ENCODE measurements at places on chromosomes 12 and 14.

DNA sequence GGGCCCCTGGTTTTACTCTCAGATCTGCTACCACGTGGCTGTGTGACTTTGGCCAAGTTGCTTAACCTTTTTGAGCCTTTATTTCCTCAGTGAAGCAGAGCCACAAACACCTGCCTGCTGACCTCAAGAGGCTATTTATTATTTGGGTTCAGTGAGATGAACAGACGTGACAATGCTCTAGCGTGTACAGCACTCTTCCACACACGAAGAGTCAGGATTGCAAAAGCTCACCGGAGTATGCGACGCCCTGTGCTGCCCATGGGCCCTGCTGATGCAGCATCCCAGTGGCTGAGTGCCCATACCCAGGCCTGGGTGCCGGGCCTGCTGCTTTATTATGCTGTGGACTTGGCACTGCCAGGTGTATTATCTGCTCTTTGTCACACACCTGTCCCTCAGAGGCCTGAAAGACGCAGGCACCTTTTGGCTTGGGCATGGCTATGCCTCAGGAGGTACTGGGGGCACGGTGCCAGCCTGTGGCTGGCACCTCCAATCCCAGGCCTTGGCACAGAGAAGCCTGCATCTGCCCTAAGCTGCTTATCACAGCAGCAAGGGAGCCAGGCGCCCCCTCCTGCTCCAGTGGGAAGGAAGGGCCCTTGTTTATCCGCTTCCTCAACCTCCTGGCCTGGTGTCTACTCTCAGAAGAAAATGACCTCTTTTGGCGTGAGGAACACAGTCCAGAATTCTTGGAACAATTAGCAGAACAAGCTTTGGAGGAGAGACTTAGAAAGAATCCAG lies 22.3 kb upstream of the TC2N start:
- DNase-seq, result no peak

DNA sequence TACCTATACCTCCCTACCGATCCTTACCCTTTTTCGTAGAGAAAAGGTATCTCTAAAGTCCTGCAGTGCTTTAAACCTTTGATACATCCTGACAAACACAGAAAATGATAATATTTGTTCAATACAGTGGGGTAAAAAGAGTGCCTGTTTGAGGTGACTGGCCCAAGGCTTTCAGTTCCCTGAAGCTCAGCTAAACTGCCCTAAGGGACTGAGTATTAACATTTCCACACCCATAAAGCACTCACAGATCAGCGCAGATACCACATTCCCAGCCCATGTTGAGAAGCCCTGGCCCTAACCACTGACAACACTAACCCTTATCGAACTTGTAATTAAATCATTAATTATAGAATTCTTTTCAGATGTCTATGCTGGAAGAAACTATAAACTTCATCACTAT lies 108.7 kb downstream of the DIP2B start:
- DNase-seq, result no peak

DNA sequence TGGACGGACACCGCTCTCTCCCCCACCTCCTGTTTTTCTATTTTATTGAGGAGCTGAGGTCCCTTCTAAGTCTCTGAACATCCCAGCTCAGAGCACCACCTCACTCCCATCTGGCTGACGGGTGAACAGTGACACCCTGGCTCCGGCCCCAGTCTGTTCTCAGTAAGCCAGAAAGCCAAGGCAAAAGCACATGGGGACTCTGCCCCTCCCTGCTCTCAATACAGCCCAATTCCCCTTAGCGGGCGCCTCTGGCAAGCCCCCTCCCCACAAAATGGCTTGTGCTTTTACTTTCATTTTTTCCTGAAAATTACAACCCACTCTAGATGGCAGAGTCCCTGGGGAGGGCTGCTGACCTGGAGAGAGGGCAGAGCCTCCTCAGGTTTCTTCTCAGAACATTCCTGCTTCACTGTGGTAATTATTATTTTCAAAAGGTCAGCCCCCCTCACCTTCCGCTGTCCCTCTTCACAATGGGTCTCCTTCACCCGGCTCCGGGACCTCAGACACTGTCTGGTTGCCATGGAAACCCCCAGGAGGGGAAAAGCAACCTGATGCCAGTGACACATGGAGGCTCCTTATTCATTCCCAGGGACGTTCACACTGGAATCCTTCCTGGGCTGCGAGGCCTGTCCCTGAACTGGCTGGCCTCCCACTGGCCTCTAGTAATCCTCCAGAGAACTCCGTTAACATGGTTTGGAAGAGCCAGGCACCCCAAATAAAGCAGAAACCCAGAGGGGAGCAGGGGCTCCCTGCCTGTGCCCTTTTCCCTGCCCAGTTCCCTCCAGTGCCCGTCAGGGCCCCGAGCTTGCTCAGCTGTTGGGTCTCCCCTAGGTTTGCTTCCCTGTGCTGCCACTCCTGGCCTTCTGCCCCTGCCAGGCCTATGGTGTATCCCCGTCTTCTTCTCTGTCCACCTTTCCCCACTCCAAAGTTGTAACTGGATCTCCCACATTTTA lies 15.9 kb downstream of the COL2A1 start:
- no peak for DNase-seq

DNA sequence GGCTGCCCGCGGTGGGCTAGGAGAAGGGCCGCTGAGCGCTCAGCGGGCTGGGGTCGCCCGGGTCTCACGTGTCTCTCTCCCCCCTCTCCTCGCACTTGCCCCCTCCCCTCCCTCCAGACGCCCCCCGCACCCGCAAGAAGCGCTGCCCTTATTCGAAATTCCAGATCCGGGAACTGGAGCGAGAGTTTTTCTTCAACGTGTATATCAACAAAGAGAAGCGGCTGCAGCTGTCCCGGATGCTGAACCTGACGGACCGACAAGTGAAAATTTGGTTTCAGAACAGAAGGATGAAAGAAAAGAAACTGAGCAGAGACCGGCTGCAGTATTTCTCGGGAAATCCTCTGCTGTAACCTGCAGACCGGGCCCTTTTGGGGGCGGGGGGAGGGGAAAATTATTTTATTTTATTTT lies 314 bp upstream of the HOTAIR start:
- no peak for DNase-seq

GRCh38 chr12:130839770-130840404 lies 837 bp upstream of the STX2 start:
- DNase-seq, result no peak

GRCh38 chr14:33676135-33676566 lies 274.7 kb downstream of the EGLN3 start:
- DNase-seq, result peak; percentile 46

GRCh38 chr12:45728630-45729232 lies 775 bp upstream of the ARID2 start:
- peak; percentile 98 for DNase-seq

- DNase-seq, result no peak
These were observed 8.2 kb downstream of the VDR start for GRCh38 chr12:47896633-47897032.

DNA sequence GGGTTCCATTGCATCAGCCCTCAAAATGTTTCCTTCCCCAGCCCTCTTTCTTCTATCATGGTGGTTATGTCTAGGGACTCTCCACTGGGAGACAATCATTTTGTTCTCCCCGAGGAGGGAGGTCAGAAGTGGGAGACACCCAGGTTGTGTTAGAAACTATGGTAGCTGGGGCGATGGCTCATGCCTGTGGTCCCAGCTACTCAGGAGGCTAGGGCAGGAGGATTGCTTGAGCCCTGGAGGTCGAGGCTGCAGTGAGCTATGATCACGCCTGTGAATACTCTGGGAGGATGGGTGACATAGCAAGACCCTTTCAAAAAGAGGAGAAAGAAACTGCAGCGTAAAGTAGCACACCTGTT lies 13.0 kb upstream of the LRRC23 start:
- no peak for DNase-seq

DNA sequence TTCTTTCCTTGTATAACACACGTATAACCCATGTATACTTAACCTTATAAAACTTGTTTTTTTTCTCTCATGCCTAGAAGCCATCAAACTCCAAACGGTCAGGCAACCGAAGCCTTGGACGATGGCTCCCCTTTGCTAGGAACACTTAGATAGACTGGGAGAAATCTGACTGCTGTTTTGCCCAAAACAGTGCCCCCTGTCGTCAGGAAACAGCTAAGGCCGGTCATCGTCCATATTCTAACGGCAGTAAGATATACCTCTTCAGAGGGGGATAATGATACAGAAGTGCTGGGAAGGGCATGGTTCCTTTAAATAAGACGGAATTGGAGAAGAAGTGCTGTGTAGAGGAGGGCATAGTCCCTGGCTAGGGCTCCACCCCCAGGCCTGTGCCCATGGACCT lies 130.5 kb downstream of the SLC41A2 start:
- no peak for DNase-seq

DNA sequence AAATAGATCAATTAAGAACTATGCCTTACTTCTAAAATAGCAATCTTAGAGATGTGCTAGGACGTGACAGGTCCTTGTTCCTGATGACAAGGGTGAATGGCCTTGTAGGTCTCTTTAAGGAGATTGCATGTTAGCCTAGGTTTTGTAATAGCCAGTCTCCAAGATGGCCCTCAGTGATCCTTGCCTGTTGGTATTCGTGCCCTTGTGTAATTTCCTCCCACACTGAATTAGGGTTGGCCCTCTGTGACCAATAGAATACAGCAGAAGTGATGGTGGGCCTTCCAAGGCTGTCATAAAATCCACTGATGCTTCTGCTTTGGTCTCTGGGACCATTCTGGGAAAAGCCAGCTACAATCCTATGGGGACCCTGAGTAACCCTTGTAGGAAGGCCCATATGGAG lies 38.2 kb upstream of the SNX6 start:
- no peak for DNase-seq

GRCh38 chr12:29415111-29415510 lies 34.1 kb upstream of the ERGIC2 start:
- peak; percentile 58 for DNase-seq

DNA sequence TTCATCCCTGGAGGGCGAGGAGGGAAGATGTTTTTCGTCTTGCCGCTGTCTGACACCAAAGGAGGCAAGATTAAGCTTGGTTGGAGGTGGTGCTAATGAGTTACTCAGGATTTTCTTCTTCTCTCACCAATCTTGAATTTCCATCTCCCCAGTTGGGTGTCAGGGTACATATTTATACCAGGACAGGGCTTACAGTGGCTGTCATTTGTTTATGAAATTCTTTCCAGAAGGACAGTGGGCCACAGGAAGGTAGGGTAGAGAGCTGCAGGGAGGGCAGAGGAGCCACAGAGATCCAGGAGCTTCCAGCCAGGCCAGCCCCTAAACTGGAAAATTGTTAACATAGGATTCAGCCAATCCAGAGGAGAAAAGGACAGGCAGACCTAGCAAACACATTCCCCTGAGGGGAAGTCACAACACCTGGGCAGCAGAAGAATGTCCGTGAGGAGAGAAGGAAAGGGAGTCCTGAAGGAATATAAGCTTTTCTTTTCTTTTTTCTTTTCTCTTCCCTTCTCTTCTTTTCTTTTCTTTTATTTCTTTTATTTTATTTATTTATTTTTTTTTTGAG lies 40.5 kb downstream of the IRF2BPL start:
- no peak for DNase-seq

- DNase-seq, result no peak
These were observed 26.5 kb upstream of the SMOC1 start for GRCh38 chr14:69852531-69853321.
